ENCODE measurements at places on chromosomes 7 and 10.

DNA sequence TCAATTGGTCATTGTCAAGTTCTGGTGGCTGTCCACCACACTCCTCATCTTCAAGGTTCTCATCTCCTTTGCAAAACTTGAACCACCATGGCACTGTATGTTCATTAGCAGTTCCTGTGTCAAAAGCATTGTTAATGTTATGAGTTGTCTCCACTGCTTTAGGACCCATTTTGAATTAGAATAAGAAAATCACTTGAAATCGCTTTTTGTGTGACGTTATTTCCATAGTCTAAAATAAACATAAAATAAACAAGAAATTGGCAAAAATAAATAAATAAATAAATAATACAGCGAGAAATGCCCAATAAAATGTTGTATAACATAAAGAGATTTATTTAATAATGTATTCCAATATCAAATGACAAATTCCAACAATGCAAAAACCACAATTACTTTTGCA lies 195.5 kb upstream of the CDC14C start:
- no peak for DNase-seq

- DNase-seq: peak; percentile 60
Observed at GRCh38 chr10:84140036-84140379, 699 bp downstream of the GHITM start.

DNA sequence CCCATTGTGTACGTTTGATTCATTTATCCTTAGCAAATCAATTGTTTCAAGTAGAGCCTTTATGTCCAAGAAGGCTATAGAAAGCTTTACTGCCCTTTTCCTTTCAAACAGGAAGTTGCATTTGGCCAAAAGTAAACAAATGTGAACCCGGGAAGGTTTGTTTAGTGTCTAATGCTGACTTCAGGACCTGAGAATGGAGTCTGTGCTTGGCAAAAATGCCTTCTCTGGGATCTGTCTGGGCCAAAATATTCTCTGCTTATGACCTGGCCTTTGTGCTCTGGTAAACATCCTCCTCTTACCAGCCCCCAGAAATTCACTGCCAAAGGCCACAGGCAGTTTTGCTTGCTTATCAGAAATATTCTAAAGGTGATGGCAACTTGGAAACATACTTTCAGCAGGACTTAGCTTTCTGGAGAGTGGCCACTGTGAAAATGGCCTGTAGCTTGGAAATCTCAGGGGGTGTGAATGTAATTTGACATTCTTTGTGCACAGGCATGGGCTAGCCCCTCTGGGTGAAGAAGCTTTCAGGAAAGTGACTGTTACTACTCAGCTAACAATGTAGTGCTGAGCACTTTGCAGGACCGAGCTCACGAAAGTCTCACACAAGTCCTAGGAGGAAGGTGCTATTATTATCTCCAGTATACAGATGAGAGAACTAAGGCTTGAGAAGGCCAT lies 199.5 kb downstream of the PTEN start:
- no peak for DNase-seq

- no peak for DNase-seq
Observed at GRCh38 chr7:85820702-85821443, 634.0 kb upstream of the SEMA3D start.

DNA sequence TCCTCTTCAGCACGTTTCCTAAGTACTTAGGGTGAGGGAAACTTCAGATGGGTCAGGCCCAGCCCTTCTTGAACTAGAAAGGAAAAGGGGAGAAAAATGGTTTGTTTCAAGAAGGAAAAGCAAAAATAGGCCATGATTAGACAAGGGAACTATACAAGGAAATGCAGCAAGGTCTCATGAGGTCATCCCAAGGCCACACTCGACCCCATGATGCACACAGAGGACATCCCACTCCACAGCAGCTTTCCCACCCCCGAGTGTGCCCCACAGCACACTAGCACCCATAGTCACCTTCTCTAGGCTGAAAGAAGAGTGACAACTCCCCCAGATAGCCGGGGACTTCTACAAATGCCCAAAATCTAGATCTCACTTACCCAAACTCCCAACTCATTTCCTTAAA lies 173.4 kb downstream of the FAM107B start:
- DNase-seq: no peak

GRCh38 chr10:58050575-58050974 lies 217.1 kb downstream of the IPMK start:
- no peak for DNase-seq

- no peak for DNase-seq
Observed at GRCh38 chr10:123425680-123426079, 240.5 kb upstream of the GPR26 start.

GRCh38 chr10:43041422-43042342 lies 35.2 kb upstream of the RET start:
- no peak for DNase-seq

- no peak for DNase-seq
Observed at GRCh38 chr7:157904866-157905570, 568.2 kb downstream of the DNAJB6 start.

DNA sequence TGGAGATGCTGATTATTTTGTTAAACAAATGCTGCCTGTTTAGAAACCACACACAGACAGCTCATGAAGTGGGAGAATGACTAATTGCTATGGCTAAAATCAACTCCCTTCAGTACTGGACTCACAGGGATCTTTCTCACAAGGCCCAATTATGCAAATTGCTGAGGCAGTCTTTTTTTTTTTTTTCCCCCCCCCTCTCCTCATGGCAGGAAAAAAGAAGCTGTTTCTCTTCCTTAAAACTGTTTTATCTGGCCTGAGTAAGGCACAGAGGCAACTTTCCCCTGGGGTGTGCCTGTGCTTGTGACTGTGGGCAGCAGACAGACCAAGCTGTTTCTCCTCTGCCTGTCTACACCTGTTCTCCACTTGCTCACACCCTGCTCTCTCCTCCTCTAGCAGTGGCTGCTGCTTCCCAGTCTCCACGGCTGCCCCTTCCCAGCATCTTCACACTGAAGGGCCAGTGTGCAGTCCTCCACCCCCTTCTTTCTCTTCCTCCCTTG lies 65.4 kb upstream of the STEAP1B start:
- peak; percentile 70 for DNase-seq

DNA sequence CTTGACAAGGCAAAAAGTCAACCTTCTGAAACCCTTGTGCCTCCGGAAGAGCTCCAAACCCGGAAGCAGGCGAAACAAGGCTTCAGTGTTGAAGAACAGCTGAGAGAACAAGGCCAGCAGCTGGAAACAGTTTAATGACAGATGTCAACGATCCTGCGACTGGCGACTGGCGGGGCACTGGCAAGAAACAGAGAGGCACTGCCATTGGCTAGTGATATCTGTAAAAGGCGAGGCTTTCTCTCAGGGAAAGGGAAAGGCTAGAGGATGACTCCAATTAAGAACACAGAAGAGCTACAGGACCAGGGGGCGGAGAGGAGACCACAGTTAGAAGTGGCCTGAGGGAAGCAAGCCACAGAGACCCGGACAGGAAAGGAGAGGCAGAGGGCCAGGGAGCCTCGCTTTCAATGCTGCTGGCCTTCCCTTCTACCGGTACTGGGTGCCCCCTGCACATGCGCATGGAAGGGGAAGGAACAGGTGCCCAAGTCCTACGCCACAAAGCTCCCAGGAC lies 19.4 kb downstream of the ITGB1 start:
- peak; percentile 42 for DNase-seq

DNA sequence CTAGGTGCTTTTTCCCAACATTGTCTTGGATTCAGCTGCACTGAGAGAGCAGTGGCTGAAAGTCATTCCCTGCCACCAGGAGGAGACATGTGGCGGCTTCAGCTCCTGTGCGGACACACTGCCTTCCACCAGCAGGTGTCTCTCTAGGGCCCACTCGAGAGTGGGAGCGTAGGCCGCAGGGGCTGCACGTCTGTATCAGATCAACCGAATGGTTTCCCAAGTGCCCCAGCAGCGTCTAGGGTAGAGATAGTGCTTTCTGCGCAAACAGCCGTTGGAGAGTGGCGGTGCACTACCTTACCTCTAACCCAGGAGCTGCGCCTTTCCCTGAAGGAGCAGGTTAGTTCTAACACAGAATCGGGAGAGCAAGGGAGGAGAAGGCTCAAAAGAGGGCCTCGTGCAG lies 31.7 kb downstream of the PAPOLB start:
- peak; percentile 58 for DNase-seq

DNA sequence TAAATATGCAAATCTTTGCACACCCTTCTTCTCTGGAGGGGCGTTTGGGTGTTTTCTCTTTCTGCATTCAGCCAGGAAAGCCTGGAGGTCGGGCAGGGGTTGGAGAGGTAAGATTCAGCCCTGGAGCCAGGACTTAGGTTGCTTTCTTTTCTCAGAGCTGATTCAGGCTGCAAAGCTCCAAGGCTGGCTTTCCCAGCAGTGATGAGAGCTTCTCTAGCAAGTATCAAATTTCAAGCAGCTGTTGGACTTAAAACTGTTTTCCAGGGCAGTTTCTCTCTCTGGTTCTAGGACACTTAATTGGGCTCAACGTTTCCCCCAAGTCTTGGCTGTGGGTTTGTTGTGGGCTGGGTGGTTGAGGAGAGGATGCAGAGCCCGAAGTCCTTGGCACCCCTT lies 608 bp downstream of the AKR1B10 start:
- DNase-seq: peak; percentile 43

DNA sequence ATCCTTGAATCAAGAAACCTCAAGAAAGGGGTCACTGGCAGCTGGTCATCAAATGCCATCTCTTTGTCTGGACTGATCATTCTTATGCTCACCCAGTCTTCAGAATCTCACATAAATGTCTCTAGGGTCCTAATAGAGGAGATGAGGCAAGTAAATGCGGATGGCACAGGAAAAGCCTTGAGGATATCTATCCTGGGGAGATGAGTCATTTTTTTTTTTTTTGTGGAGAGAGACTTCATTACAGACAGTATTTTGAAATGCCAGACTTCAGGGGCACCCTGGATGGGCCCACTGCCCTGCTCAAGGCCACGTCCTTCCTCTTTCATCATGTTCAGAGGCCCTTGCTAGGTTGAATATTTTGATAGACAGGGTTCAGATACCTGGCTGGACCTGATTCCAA lies 19.5 kb upstream of the PLPP4 start:
- DNase-seq: no peak

GRCh38 chr7:8739837-8740236 lies 306.4 kb downstream of the NXPH1 start:
- no peak for DNase-seq

- no peak for DNase-seq
Observed at GRCh38 chr10:4022473-4022872, 237.5 kb upstream of the KLF6 start.

DNA sequence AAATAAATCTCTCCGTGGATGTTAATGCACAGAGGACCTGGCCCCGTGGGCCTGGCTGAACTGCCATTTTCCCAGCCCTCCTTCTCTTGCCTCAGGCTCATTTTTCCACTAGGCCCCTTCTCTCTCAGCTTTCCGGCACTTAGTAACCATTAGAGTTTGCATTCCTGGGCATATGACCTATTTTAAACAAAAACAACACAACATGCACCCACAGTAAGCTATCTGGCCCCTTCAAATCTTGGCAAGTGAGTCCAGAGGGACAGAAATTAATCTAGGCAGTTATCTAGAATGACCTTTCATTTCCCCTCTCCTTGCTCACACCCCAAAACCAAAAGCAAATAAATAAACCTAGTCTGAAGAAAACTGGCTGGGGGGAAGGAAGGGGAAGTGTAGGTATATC lies 11.7 kb downstream of the FBXW4 start:
- no peak for DNase-seq

- DNase-seq: no peak
Observed at GRCh38 chr7:141287936-141288335, 214.1 kb downstream of the TMEM178B start.

GRCh38 chr7:133230591-133231194 lies 22.2 kb upstream of the EXOC4 start:
- DNase-seq: peak; percentile 49

DNA sequence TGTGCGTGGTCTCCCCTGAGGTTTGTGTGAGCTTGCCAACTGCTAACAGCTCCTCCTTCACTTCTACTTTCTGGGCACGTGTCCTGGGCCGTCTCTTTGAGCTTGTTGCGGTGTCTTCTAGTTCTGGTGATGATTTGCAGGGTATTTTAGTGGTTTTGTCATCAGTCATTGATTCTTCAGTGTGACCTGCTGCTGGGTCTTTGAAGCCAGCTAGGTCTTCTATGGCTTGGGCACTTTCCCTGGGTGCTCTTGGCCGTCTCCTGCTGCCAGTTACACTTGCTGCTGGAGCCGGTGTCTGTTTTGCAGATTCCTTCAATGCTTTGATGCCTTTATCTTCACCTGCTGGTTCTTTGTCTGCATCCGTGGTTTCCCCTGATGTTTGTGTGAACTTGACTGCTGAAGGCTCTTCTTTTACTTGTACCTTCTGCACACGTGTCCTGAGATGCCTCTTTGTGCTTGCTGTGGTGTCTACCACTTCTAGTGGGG lies 23.0 kb downstream of the MKI67 start:
- DNase-seq: no peak

DNA sequence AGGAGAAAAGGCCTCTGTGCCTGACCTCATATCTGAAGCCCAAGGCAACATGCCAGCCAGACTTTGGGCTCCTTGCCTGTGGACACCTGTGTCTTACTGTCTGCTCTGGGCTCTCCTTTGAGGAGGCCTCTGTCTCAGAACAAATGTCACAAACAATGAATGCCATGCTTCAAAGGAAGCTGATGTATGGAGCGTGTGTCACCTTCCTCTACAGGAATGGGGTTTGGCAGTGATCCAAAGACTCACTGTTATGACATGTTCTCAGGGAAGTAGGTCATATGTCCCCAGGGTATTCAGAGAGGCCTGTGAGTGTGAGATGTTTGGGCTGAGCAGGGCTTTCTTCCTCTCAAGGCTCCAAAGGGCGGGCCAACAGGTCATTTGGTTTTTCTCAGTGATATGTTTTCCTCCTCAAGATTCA lies 38.4 kb downstream of the PTPRE start:
- peak; percentile 22 for DNase-seq

DNA sequence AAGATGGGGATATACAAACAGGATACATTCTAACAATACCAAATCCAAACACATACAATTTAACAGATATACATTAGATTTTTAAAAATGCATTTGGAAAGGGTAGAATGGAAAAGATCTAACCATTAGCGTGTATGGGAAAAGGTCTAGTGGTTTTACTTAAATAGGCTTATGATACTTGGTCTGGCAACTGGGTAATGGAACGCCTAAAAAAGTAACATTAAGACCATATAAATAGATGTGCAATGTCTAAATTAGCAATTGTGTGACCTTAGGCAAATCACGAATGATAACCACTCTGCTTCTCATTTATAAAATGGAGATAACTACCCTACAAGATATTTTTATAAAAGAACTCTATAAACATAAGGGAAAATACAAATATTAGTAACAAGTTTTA lies 135.2 kb downstream of the CNOT4 start:
- DNase-seq: no peak

GRCh38 chr7:94374231-94374630 lies 20.5 kb upstream of the COL1A2 start:
- peak; percentile 98 for DNase-seq

GRCh38 chr7:2040201-2040892 lies 192.4 kb downstream of the MAD1L1 start:
- DNase-seq: no peak

All from fibroblast of skin of scalp (primary cell).